ENCODE measurements at places on chromosomes 11 and 22.

DNA sequence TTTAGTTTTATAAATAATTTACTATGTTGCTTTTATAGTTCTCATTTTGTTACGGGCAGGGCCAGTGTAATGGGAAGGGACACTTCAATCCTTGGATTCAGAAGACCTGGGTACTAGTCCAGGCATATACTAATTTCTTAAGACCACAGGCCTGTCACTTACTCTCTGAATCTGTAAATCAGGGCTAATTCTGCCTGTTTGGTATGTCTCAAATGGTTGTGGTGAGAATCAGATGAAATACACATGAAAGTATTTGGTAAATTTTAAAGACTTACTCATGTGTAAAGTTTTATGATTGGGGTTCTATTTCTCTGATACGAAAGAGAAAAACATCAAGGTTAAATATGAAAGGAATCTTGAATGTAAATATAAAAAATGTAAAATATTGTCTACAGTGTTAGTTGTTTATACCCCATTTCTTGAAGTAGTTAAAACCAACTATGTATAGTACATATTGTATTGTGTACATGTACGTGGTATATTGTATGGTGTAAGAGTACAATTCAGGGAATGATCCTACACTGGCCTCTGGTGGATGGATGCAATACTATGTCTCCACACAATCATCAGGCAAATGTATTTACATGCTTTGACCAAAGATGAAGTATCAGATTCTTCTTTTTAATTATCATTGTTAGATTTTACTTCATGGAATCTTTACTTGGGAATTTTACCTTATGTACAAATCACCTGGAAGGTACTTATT is 24.5 kb upstream of the RAG2 start:
- peak; percentile 18 for DNase-seq

DNA sequence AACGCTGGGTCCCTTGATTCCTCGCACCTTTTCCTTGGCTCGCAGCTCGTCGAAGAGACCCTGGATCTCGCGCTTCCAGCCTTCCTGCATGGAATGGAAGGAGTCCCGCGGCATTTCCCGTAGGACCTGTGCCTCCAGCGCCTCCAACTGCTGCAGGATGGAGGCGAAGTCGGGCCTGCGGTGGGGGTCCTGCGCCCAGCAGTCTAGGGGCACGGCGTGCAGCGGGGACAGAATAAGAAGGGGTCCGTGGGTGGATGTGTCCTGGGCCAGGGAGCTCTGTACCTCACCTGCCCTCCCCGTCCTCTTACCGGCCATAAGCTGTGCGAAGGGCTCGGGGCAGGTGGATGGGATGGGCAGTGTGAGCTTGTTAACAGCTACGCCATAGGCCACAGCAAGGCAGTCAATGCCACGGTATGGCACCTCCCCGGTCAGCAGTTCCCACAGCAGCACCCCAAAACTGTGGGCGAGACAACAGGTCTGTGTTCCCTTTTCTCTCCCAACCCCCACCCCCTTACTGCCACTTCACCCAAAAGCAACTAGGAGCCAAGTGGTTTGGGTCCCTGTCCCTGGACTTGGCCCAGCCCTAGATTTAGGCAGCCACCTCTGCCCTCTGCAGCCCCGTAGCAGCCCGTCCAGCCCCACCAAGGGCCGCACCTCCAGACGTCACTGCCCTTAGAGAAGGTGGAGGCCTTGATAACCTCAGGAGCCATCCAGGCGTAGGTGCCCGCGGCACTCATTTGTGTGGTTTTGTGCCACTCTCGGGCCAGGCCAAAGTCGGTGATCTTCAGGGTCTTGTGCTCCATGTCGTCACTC is 6.2 kb downstream of the MAP3K11 start:
- DNase-seq: no peak

DNA sequence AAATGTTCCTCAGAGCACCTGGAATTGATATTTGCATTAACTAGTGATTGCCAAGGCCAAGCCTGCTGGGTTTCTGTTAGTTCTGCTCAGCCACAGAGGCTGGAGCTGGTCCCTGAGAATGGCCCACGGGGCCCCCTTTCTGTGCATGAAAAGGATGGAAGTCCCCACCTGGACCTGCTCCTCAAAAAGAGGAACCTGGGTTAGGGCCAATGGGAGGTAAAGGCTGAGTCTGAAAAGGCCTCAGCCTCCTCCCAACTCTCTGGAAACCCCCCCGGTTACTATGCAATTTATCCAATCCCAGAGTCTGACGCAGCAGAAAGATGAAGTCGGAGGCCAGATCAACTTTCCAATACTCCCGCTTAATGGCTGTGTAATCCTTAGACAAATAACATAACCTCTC is 6.8 kb upstream of the CREB3L1 start:
- DNase-seq: no peak

DNA sequence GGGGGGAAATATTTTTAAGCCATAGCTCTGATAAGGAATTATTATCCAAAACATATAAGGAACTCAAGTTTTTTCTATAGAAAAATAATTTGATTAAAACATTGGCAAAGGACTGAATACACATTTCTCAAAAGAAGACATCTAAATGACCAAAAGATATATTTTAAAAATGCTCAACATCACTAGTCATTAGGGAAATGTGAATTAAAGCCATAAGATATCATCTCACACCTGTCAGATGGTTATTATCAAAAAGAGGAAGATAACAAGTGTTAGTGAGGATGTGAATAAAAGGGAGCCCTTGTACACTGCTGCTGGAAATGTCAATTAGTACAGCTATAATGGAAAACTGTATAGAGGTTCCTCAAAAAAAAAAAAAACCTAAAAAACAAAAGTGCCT is 425.0 kb downstream of the DYNC2H1 start:
- no peak for DNase-seq

DNA sequence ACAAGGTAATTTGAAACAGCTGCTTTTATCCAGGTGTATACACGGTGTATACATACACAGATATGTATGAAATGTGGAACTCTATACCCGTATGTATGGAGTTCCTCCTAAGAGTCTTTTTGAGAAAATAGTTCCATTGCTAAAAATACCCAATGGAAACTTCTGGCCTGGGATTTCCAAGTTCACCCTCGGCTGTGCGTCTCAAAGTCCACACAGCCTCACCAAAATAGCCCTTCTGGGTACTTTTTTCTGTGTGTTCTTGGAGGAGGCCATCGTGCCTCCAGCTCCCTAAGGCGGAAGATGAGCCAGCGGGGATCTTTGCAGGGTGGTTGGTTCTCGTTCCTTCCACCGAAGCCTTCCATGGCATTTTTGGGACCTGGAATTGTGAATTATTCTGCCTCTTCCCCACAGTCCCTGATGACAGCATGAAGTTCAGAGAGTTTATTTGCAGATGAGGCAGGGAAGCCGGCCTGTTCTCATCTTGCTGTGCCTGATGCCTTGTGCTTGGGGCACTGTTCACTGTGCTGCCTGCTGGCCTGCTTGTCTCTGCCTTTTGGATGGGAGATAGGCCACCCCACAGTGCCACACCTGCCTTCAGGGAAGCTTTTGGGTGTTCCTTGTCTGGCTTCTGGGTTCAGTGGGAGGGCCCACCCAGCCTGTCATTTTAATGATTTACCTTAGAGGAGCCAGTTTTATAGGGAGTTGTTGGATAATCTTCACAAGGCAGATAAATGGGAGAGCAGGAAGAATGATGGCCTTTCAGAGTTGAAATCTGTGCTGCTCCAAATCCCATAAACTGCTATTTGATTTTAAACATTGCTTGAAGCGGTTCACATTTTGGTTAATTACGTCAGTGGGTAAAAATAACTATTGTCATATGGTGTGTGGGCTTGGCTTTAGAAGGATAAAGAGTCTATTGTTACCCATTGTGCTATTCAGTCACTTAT is 112.7 kb upstream of the OR4B1 start:
- no peak for DNase-seq

DNA sequence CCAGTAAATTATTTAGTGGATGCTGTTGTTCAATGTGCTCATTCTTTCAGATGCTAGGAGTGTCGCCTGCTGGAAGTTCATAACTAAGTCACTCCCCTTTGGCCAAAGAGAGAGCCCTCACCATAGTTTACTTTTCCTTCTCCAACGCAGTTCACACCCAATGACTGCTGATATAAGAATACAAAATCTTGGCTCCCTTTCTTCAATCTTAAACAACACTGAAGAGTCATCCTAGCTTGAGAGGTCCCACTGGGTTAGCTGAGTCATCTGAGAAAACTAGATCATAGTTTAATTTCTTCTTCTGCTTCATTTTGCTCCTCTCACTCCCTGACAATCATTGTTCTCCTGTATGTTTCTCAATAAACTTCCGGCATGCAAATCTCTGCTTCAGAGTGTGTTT is 5.4 kb upstream of the OR52L1 start:
- DNase-seq: no peak

GRCh38 chr11:62607714-62608113 is 4.9 kb downstream of the EML3 start:
- DNase-seq: no peak

GRCh38 chr11:76251226-76251575 is 44.9 kb upstream of the WNT11 start:
- no peak for DNase-seq

DNA sequence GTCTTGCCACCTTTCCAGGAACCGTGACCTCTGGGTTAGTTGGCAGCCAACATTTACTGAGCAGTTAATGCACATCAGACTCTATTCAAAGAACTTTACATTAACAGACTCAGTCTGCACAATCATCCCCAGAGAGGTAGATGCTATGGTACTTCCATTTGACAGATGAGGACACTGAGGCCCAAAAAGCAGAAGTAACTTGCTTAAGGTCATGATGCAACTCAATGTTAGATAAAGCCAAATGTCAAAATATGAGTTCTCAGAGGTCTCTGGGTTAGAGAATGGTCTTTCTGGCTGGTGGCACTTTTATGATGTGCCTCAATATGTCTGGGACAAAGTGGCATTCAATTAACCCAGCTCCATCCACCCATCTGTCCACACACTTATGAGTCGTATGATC is 450.0 kb downstream of the MIAT start:
- no peak for DNase-seq

DNA sequence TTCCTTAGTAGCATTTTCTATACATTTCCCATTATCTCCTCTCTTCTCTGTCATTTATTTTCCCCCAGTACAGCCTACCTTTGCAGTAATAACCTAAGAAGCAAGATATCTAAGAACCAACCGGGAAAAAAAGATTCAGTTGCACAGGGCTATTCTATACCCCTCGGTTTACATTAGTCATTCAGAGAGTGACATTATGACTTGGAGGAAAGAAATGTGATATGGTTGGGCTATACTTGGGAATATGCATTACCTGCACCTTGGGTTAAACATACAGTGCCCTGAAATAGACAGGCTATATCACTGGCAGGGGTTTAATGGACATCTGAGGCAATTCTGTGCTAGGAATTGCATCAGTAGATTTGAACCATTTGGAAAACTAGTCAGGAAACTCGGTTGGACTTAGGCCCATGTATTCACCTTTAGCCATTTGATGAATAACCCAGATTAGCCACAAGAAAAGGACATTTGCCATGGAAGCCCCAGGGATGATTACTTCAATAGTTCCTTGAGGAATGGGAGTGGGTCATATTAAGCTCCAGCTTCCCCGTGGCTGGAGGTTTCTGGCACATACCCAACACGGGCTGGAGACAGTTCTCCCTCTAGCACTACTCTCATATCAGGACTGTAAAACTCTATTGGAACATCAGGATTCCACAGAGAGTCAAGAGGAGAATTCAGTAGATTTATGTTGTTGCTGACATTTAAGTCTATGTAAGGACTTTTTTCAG is 973.2 kb downstream of the NTM start:
- DNase-seq: no peak

DNA sequence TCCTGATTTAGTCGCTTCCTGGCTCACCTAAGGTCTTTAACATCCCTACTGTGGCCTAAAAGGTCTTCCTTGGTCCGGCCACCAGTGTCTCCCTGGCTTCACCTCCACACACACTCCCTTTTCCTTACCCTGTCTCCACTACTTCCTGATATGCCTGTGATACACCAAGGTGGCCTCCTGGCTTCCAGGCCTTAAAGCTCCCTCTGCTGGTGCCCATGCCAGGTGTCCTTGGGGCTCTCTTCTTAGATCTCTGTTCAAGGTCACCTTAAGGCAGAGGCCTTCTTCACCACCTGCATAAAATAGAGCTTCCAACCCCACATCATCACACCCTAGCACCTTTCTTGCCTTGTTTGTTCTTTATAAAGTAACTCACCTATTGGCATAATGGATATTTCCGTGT is 787.7 kb downstream of the NTM start:
- no peak for DNase-seq

DNA sequence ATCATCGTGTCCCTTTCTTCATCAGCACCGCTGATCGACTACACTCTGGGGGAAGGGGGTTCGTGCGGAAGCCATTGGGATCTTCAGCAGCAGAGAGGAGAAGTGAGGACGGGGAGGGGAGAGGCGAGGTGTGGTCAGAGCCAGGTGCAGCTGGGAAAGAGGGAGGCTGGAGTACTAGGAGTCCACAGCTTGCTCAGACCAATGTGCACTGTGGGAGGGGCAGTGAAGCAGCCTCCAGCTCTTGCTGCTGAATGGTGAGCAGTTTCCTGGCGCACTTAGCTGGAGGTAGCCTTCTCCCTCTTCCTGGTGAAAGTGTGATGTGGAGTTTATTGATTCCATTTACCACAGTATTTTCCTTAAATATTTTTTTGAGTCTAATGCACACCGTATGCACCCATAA is 99.0 kb upstream of the NECTIN1 start:
- DNase-seq: no peak

DNA sequence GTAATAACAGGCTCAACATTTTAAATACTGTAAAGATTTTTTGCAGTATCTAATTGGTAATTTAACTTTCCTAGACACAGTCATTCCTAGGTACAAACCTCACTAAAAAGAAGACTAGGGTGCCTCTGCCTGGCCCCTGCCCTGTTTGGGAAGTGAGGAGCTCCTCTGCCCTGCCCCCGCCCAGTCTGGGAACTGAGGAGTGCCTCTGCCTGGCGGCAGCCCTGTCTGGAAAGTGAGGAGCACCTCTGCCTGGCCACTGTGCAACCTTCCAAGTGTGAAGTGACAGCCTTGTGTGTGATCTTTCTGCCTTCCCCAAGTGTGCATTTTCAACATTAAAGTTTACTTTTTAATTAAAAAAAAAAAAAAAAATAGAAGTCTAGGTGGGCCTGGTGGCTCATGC is 4.2 kb downstream of the CHORDC1 start:
- DNase-seq: no peak

DNA sequence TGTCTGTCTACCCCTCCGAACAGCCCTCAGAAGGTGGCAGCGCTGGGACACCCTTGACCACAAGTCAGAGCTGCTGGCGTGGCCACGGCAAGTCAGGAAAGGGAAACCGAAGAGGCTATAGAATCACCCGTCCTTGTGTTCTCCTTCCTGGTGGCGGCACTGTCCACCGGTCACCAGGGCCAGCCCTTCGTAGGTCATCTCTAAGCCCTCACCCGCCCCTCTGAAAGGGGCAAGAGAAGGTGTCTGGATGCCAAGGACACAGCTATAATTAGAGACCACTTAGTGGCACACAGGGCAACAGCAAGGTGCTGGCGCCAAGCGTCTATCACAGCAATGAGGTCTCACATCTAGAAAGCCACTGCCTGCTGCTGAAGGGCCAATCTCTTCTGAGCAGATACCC is 320.9 kb downstream of the SHANK2 start:
- no peak for DNase-seq

All from brain microvascular endothelial cell (primary cell).